Stimulated activated CD4-positive, alpha-beta T cell treated with anti-CD3 and anti-CD28 coated beads, Interleukin-1b, Interleukin-23, amount 100 ng/mL, for 1 hour (primary cell): ENCODE measurements at places on chromosomes 6 and 20.

GRCh38 chr20:61797200-61797599 is 268.5 kb downstream of the TAF4 start:
- DNase-seq: no peak

DNA sequence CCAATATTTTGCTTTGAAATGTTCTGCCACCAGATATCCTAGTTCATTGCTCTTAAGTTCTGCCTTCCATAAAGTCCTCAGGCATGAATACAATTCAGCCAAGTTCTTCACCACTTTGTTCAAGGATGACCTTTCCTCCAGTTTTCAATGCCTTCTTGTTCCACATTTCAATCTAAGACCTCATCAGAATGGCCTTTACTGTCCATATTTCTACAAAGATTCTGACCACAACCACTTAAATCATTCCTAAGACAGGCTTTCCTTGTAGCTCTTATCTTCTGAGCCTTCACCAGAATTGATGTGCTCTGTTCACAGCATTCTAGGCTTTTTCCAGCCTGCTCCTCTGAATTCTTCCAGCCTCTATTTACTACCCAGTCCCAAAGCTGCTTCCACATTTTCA is 319.0 kb downstream of the HACE1 start:
- DNase-seq: no peak

GRCh38 chr20:32418376-32418775 is 60.2 kb downstream of the ASXL1 start:
- DNase-seq: no peak

DNA sequence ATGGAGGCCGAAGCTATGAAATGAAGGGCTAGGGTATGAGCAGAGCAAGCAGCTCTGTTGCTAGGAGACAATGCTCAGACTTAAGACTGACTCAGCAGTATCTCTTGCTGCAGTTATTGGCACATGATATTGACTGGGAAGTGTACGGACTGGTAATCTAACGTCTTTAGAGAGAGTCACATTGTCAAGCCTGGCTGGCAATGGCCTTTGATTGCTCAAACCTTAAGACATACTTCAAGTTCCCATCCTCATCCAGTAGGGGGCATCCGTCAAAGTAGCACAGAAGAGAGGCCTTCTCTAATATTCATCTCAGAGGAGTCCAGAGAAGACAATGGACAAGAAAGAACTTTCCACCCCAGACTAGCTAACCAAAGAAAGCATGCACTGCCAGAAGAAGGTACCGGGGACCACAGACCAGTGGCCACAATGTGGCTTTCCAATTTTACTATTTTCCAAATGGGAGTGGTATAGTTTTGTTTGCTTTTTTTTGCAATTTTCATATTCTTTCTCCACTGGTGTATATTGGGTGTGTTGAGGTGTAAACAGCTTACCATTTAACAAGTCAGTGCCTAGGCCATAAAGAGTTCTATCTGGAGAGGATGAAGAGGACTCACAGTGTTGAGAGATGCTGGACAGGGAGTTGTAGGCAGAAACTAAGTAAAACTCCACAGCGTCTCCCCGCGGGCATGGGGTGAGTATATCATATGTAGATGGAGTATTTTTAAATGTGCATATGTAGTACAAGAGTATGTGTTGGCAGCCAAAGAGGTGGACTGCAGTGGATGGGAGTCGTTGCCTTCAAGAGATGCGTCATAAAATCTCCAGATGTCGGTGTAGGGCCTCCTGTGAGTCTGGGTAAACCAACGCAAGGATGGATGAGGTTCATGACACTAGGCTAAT is 36.7 kb downstream of the LRFN2 start:
- DNase-seq: no peak

DNA sequence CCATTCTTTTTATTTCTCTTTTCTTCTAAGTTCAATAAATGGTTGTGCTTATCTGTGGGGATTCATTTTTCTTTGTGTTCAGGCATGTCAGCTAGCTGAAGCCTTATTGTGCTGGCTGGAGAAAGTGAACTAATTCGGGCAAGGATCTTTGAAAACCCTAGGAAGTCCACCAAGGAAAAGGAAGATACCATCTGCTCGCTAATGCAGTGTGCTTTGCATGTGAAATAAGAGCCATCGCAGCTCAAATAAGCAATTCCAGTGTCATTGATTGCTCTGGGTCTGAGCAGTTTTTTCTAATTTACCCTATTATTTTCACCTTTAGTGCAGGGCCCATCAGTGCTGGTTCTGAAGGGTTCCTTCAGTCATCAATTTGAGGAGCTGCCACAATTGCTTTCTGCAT is 309.4 kb upstream of the SOX4 start:
- no peak for DNase-seq

DNA sequence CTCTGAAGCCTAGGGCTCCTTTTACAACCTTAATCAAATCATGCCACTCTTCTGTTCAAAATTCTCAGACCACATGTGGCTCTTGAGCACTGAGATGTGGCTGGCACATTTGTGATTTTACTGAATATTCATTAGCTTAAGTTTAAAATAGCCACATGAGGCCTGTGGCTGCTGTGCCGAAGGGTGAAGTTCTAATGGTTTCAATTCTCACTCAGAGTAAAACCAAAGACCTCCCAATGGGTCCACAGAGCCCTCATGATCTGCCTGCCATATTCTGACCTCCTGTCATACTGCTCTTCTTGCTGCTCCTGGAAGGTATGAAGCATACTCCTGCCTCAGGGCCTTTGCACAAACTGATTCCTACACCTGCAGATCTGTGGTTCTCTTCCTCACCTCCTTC is 7.8 kb upstream of the CST3 start:
- no peak for DNase-seq

- DNase-seq: no peak
Measured at GRCh38 chr20:20472684-20473274, 104.9 kb downstream of the INSM1 start.

DNA sequence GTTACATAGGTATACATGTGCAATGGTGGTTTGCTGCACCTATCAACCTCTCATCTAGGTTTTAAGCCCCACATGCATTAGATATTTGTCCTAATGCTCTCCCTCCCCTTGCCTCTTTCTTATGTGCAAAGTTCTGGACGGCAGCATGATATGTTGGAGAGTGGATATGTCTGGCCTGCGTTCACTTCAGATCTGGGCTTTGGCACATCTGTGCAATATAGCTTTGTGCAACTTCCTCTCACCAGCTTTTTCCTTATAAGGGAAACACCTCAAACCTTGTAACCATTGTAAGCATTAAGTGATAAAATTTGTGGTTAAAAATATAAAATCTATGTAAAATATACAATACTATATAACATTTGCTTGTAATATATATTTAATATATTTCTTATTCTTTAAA is 288.0 kb downstream of the PHACTR1 start:
- no peak for DNase-seq

- no peak for DNase-seq
Measured at GRCh38 chr6:7309050-7309449, 3.9 kb downstream of the SSR1 start.
